ENCODE measurements at places on chromosomes 4 and X.

DNA sequence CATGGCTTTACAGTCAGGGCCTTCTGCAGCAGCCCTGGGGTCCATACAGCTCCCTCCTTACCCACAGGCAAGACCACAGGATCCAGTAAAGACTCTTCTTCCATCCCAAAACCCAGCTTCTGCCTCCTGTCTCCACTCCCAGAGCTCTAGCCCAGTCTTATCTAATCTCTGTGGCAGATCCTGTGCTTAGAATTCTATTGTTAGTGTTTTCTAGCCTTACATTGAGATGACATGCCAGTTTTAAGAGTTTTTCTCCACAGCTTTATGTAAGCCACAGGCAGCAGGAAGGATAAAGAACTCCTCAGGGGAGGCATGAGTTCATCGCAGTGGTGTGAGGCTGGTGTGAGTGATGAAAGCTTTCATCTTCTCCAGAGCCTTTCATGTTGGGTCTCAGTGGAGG, 129.1 kb downstream of the RCHY1 start:
- DNase-seq, result no peak

DNA sequence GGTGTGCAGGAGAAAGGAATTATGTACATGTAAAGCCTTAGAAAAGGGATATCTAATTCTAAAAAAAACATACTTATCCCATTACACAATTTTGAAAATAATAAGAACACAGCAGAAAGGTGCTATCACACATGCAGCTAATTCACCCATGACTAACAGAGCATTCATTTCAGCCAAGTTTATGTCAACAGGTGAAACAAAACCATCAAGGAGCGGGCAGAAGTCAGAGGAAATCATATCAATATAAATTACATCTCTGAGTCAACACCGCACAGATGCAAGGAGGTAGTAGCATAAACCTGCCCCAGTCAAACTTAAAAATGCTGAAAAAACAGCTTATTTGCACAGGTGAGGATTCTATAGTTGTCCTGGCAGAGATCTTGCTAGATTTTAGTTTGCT, 197.9 kb downstream of the PRDM5 start:
- DNase-seq, result no peak

DNA sequence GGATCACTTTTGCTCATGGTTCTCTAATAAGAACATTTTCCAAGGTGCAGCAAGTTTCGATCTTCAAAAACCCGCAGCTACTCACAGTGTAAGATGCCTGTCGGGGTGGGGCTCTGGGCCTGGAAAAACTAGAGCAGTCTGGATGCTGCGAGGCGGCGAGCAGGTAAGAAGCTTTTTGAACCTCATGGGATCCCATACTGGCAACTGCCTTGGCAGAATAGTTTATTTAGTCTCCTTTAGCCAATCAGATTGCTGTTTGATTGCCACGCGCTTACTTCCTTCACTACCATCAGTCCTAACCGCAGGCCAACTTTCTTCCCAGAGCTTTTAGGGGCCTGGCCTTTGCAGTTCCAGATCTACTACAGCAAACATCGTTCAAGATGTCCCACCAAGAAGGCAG, 61.3 kb upstream of the MAGEB10 start:
- no peak for DNase-seq

- no peak for DNase-seq
These were observed 69.2 kb upstream of the ZCCHC13 start for GRCh38 chrX:74234818-74235217.

DNA sequence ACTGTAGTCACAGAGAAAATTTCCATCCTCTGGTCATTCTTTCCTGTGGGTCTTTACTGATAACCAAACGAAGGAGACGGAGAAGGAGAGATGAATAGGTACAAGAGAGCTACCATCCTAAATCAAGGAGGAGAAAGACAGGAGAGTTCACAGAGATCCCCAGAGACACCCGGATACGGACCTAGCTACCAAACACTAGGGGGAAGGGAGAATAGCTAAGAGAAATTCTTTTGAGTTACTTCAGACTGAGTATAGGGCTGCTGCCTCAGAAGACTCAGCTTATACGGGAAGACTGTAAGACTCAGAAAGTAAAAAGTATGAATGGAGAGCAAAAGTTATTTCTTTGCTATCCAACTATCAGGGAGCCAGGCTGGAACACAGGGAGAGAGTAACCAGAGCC, 572.1 kb downstream of the C4orf33 start:
- DNase-seq, result no peak

DNA sequence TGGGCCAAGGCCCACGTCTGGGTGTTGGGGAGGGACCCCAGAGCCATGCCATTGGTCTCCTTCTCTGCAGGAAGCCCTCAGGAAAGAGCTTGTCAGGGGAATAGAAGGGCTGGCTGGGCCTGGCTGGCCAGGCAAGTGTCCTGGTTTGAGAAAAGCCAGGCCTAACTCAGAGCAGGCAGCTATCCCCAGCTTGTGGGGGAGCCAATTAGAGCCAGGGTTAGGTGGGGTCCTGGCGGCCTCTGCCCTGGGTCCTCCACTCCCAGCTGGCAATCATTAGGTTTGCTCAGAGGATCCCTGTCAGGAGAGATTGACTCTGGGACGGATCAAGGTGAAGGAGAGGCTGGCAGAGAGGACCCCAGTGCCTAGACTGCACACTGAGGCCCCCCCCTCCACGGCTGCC, 64.8 kb downstream of the PJA1 start:
- no peak for DNase-seq

DNA sequence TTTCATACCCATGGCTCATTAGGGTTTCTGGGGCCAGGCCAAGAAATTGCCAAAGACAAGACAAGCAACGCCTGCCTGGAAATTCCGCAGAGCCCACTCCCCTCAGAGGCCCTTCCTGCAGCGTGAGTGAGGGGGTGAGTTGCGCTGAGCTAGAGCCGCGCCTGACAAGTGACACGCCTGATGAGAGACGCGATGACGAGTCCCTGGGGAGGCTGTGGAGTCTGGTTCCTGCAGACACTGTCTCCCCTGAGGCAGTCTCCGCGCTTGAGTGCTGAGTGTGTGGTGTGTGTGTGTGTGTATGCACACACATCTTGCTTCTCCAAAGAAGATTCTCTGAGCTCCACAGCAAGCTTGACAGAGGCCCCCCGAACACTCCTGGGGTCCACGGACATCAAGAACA, 269.8 kb downstream of the BCOR start:
- no peak for DNase-seq

- DNase-seq, result no peak
These were observed 584.3 kb downstream of the KLHL13 start for GRCh38 chrX:117532339-117532738.

DNA sequence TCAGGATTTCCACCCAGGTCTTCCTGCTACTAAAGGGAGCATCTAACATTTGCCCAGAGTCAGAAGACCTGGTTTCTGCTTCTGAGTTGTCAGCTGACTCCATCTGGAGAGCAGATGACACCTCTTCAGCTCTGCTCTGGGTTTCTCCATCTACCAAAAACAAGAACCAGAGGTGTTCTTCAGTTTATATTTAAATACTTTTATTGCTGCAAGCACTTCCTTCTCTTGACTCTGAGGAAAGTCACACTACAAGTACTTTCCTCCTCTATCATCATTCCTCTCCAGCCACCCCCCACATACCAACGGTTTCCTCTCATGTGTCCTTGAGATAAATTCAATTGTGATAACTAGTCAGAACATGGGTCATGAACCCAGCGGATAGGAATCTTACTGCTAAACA, 88.4 kb downstream of the PPP3CA start:
- no peak for DNase-seq

DNA sequence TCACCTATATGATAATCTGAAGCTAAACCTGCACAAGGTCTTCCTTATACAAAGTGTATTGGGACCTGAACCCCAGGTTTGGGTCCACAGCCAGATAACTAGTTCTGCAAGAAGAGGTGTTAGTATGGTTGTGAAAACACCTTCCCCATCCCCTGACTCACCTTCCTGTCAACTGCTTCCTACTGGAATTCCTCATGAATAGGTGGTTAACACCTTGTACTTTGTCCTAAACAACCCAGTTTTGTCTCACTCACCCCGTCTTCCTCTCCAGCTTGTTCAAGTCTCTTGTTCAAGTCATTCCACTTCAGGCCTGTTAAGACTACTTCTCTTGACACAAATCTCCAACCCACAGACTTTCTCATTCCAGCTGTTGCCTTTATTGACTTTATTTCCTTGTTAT, 45.5 kb downstream of the CCNG2 start:
- DNase-seq, result no peak

GRCh38 chrX:153420851-153421599, 9.8 kb downstream of the ZFP92 start:
- no peak for DNase-seq

DNA sequence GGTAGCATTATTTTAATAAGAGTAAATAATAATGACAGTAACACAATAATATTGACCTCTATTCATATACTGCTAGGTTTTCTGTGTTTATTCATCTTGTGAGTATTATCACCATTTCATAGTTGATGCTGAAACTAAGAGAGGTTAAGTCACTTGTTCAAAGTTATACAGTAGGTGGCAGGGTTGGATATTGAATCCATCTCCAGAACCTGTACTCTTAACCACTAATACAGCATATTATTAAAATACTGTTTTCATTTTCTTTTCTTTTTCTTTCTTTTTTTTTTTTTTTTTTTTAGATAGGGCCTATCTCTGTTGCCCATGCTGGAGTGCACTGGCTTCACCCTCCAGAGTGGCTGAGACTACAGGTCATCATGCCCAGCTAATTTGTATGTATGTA, 7.1 kb upstream of the ELF2 start:
- peak; percentile 36 for DNase-seq

- DNase-seq, result no peak
These were observed 154.3 kb downstream of the CAMK2D start for GRCh38 chr4:113607147-113607720.

Data from fibroblast of the conjunctiva (primary cell).